Fibroblast of the aortic adventitia (primary cell): ENCODE measurements at places on chromosomes 13 and 19.

- no peak for DNase-seq
Observed at GRCh38 chr19:7199613-7200533, 94.3 kb downstream of the INSR start.

DNA sequence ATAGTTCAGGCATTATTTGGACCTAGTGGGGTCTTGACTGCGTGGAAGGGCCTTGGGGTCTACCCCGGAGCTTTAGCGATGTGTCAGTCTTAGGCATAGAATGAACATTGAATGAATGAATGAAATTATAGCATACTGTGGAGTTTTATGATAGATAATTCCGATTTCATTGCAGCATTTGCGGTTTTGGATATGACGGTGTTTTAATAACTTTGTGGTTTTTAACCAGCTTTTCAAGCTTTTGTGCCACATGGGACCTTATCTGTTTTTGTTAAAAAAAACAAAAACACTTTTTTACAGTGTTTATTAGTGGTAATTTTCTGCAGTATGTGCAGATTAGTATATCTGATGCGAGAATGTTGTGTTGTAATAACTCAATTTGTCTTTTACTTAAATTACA lies 696 bp downstream of the NUP58 start:
- DNase-seq = no peak

DNA sequence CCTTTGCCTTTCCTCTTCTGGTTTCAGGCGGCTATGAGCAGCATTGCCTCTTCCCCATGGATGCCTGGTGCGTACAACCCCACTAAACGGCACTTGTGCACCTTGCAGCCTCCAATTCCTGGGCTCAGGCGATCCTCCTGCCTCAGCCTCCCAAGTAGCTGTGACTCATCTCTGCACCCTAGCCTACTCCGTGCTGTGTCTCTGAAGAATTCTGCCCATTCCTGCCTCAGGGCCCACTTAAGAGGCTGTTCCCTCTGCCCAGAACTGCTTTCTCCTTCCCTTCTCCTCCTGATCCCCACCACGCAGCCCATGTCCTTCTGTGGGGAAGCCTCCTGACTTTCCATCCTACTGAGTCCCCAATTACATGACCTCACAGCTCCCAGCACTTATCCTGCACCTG lies 142.2 kb upstream of the ZNF507 start:
- no peak for DNase-seq

- DNase-seq = no peak
Observed at GRCh38 chr13:111161601-111162600, 46.8 kb downstream of the ARHGEF7 start.
